Retinal pigment epithelial cell (primary cell): ENCODE measurements at places on chromosomes 12 and 14.

- DNase-seq = no peak
Measured at GRCh38 chr14:101950100-101950499, 14.3 kb upstream of the DYNC1H1 start.

DNA sequence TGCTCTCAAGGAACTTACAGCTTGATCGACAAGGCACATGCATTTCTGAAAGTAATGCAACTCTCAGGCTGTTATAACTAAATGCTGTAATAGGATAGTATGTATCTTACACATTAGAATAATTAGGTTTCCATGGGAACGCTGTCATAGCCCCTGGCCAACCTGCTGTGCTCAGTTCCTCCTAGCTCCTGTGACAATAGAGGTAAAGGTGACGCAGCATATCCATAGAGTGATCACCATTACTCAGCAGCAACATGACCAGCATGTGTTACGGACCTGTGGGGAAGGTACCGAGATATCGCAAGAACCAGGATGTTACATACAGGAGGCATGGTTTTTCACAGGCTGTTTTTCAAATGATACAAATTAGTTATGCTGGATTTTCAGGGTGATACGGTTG, 150.7 kb downstream of the CAND1 start:
- no peak for DNase-seq

DNA sequence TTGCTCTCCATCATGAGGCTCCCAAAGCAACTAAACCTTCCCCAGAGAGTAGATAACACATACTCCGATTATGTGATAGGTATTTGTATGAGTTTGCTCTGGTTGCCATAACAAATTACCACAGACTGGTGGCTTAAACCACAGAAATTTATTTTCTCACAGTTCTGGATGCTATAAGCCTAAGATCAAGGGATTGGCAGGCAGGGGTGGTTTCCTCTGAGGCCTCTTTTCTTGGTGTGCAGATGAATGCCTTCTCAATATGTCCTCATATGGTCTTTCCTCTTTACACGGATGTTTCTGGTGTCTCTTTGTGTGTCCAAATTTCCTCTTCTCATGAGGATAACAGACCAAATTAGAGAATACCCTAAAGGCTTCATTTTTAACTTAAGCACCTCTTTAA, 285.8 kb upstream of the GRIP1 start:
- peak; percentile 59 for DNase-seq

DNA sequence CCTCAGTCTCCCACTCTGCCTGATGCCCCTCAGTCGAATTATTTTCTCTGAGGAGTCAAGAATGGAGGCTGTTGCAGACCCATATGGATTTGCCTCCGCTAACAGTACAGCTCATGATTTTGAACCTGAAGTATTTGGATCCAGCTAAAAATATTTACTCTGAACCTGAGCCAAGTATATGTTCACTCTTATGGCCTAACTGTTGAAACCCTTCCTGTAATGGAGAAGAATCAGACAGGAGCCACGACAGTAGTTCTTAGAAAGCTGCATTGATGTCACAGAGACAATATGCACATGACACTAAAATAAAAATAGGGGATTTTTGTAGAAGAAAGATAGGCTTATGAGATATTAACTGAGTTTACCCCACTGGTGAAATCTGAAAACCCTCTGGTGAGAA, 1128.3 kb upstream of the FLRT2 start:
- DNase-seq = no peak
